ENCODE measurements at places on chromosomes 11 and 22.
A peak's percentile ranks its signal among the peaks of the same experiment; 100 is the strongest.

GRCh38 chr22:46803031-46803880 is 40.8 kb downstream of the TBC1D22A start:
- peak; percentile 93 for DNase-seq

DNA sequence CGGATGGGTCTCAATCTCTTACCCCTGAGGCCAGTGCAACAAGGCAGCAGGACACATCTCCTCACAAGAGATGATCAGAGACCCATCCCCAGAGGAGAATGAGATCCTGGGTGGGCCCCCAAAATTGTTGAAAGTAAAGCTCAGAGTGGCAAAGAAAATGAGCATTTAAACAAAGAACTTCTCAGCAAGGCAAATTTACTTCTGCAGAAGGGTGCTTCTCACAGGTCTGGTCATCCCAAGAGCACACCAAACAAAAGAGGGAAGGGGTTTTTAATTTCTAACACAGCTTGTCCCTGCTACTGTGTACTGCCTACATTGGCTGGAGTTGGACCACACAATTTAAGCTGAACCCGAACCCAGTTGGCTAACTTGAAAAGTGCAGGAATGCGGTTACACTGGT is 1628.6 kb upstream of the RAG2 start:
- DNase-seq = no peak

DNA sequence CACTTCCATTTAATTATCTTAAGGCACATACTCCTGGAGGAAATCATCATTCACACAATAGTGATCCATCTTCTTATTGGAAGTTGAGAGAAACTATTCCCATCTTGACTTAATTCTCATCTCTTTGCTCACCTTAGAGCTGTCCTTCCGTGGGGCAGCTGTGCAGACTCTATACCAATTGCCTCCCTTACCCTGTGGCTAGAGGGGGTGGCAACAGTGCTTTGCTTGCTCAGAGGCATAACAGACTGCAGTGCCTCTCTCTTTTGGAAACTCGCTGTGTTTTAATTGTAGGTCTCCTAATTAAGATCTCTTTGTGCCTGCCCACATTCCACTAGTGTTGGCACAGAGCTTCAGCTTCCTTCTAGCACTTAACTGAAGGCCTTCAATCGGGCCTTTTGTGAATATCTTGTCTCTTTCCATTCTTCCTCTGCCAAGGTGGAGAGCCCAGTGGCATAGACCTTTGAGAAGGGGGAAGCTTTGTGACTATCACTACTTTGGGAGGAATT is 5.5 kb downstream of the KMT2A start:
- DNase-seq = no peak

DNA sequence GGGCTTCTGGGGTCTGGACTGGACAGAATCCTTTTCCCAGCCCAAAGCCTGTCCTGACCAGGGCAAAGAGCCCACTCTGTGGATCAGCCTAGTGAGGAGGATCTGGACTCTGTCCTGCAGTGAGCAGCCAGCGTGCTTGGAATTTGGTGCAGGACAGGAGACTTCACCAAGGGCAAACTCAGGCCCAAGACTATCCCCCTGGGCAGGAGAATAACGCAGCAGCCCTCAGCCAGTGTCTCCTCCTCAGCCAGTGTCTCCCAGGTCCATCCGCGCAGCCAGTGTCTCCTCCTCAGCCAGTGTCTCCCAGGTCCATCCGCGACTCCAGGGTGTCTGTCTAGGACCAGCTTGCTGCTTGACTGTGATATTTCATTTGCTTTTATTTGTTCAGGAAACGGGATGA is 1334.0 kb downstream of the TBC1D22A start:
- no peak for DNase-seq

- DNase-seq = no peak
Observed at GRCh38 chr22:48568736-48569330, 1258.8 kb downstream of the BRD1 start.

GRCh38 chr11:113363996-113364641 is 23.5 kb upstream of the ANKK1 start:
- DNase-seq = no peak

DNA sequence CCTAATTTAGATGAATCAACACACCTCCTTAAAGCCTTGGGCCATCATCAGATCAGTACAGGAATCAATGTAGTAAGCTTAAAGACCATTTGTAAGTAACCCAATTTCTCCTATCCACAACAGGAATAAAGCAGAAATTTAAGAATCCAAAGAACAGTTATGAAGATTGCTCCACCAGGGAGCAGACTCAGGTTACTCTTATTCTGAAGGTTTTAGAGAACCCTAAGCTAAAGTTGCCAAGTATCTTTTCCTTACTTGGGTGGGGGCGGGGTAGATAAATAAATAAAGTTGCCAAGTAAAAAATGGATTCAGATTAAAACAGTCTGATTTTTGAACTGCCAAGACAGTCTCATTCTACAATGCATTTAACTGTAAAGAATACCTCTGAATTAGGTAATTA is 18.1 kb downstream of the CKAP5 start:
- DNase-seq = no peak

DNA sequence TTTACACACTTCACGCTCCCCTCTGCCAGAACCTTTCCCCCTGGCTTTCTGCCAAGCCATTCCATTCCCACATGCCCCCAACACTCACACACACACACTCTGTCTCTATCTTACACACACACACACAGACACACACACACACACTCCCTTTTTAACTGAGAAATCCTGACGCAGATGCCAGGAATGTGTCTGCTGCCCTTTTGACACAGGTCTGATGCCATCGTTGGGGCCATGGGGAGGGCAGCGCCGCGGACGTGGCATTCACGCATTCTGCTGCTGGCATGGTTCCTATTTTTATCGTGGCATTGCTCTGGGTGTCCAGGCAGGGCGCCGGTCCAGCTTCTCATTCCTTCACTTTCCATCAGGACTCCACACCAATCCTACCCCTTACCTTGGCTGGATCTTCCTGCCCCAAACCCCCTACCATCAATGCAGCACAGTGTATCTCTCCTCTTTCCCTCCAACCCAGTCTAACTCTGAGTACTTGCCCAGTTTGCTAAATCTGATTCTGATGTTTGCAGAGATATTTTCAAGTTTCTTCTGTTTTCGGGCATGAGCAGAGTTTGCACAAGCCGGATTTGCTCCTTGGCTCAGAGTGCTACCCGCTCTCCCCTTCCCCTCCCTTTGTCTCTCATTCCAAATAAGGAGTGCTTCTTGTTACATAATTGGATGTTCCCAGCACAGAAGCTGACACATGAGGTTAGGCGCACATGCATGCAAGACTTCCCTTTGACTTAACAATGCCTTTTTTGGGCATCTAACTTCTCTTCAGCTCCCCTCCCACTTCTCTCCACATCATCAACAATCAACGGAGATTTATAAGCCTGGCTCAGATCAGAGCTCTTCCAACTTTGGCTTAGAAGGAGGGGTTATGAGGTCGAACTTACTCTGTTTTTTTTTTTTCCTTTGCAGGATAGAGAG is 18.8 kb downstream of the SNX19 start:
- no peak for DNase-seq

GRCh38 chr11:10305964-10306918 is 1.4 kb downstream of the ADM start:
- DNase-seq = peak; percentile 77

DNA sequence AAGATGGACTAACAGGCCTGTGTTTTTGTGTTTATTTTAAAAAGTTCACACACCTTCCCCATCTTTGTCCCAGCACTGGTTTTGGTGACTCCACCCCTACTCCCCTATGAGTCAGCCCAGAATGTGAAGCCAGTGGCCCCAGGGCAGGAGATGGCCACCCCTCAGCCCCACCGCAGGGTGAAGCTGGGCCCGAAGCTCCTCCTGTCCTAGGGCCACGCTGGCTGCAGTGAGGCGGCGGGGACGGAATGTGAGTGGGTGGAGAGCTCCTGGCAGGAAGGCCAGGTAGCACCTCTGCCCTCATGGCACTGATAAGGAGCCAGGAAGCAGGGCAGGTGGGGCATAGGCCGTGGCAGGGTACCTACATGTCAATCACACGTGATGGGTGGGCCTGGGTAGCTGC is 39.9 kb downstream of the SGSM3 start:
- peak; percentile 48 for DNase-seq

DNA sequence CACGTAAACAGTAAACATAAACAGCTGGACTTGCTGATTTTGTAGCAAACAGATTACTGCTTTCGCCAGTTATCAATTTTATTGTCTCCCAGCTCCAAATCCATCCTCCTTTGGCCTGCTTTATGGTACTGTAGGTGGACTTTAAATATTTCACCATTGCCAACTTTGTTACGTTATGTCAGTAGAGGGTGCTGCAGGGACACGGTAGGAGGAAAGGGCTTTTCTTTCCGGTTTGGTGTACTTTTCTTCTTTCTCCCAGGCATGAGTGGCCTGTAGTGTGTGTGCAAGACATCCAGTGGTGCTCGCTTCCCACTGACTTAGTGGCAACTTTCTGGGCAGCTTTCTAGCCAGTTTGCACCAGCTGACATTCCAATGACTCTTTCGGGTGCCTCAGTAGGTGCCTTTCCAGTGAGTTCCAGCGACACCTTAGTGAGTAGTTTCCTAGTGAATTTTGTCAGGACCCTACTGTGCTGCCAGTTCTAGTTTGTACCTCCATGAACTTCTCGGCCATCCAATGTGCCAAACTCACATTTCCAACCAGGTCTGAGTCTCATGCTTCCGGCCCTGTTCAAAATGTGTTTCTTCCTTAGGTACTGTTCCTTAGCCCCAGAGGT is 267.6 kb upstream of the TENM4 start:
- peak; percentile 36 for DNase-seq

DNA sequence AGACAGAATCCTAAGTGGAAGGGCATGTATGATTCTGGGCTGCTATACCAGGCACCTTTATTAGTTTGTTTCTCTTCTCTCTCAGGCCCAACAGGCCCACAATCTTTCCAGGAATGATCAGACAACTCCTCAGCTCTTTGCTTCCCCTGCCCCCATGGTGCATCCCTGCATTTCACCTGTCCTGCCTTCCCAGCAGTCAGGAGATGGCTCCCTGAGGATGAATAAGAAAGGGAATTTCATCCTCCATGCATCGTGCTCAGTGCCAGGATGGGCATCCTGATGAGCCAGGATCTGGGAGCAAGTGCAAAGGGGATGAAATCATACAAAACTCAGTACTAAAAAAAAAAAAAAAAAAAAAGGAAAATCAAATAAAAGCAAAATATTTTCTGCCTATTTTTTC is 18.6 kb upstream of the NTM start:
- DNase-seq = peak; percentile 37

GRCh38 chr22:26615830-26616435 is 1.9 kb downstream of the CRYBB1 start:
- peak; percentile 47 for DNase-seq

DNA sequence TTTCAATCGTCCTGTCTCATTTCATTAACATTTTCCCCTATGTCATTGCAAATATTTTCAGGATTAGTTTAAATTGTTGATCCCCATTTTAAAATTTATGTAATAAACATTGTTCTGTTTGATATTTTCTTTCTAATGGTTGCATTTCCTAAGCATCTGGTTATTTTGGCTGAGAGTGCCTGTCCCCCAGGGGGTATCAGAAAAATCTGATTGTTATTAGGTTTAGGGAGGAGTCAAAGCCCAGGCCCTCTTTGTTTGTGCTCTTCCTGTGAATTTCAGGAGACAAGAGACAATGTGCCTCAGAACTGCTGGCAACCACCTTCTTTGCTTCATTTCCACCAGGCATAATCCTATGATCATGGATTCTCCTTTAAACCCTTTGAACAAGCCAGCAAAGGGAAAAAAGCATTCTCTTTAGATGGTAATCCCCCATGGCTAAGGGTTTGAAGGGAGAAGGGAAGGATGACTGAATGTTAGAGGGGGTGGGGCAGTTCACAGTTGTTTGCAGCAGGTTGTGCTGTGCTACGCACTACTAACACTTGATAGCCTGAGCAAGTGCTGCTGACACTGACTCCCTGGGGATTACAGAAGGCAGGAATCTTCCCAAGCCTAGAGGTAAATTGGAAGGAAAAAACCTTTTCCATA is 462.4 kb upstream of the LRRC4C start:
- peak; percentile 22 for DNase-seq

- DNase-seq = no peak
Observed at GRCh38 chr22:32501836-32502752, 27.5 kb downstream of the FBXO7 start.

DNA sequence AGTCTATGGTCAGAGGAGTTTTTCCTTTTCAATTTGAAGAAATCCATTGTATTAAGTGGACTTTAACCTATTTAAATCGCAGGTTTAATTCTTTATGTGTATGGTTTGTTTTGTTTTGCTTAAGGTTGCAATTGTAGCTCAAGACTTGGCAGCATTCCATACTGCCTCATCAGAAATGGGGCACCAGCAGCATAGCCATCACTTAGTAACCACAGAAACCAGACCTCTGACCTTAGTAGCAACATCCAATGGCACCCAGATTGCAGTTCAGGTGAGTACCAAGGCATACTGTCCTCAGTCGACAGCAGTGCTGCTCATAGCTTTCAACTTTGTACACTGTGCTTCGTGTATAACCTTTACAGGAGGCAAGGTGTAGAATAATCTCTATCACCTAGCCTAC is 48.4 kb upstream of the WEE1 start:
- DNase-seq = no peak

GRCh38 chr22:20951932-20952380 is 15.1 kb upstream of the AIFM3 start:
- no peak for DNase-seq

DNA sequence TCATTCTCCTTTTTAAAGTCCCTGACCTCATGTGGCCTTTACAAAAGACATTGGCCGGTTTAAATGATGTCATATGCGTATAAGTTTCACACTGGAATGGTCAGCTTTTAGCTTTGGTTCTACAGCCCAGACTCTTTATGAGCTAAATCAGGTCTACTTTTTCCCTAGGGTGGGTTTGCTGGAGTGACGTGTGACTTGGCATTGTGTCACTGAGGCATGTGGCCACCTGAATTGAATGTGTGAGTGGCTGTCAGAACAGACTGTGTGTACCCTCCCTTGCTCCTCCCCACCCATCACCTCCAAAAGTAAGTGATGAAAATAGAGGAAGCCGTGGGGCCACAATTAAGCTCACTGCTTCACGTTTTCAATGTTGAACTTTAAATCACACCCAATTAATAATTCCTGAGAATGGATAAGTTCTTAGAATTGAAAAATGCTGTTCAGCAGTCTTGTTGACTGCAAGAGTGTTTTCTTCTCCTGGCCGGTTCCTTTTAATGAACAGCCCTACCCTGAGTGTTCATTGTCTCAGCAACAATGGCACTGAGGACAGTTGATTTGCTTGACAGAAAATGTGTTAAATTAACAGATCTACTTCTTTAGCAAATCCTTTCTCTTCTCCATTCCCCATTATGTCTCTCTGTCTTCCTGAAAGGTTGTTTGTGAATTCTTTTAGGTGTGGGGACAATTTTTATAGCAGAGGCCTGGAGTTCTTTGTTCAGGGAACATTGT is 11.3 kb downstream of the CECR2 start:
- DNase-seq = no peak

DNA sequence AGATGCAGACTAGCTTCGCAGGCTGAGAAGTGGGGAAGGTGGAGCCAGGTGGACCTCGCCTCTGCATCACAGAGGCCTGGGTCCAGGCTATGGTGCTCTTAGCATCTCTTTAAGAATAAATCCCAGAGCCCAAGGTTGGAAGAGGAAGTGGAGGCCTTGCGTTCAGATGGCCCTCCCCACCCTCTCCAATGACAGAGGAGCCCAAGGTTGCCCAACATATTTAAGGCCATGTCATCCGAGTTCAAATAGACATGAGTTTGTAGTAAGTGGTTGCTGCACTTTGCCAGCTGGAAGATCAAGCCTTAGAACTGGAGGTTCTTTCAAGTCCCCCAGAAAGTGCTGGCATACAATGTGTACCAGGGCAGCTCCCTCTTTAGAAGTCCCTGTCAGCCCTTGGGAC is 47.1 kb upstream of the HORMAD2 start:
- no peak for DNase-seq

Measured in H7 (cell line).